Activated naive CD4-positive, alpha-beta T cell treated with Interleukin-2 at 50 U/mL for 16 hours (primary cell): ENCODE measurements at places on chromosomes 16 and 17.
A peak's percentile ranks its signal among the peaks of the same experiment; 100 is the strongest.

GRCh38 chr17:65694601-65695000 is 133.2 kb upstream of the AXIN2 start:
- DNase-seq, result no peak

DNA sequence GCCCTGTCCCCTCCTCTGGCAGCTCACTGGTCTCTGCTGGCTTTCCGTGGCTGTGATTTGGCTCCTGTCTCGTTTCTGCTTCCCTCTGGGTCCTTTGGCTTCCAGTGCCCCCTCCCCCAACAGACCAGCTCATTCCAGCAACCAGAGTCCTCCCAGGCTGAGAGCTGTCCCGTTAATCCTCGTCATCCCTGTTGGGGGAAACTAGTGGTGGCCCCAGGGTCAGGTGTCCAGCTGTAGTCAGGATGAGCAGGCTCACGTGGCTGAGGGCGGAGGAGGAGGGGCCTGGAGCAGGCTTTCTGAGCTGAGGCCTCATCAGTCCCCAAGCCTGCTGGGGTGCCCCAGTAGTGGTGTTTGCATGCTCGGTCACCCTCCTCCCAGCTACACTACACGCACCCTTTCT is 10.7 kb upstream of the CBX4 start:
- DNase-seq, result no peak

DNA sequence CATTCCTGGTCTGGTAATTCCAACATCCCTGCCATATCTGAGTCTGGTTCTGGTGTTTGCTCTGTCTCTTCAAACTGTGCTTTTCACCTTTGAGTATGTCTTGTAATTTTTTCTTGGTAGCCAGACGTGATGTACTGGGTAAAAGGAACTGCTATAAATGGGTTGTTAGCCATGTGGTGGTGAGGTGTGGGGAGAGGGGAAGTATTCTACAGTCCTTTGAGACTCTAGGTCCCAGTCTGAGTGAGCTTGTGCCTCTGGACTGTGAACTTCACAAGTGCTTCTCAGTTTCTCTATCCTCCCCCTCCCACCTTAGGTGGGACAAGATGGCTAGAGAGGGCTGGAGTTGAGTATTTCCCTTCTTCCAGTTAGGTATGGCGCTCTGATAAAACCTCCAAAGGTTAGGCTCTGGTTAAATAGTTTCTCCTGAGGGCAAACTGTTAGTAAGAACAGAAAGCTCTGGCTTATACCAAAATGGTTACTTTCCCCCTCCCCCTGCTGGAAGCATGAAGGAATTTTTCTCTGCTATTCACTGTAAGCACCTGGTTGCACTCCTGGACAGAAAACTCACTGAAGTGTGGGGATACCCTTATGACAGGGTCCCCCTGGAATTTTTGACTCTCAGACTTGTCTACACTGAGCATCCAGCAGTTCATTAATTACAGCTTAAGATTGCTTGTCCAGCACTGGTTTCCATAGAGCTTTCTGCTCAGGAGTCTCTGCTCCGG is 87.8 kb downstream of the MARCHF10 start:
- DNase-seq, result no peak

GRCh38 chr17:4204190-4204589 is 59.6 kb downstream of the ANKFY1 start:
- DNase-seq, result no peak

DNA sequence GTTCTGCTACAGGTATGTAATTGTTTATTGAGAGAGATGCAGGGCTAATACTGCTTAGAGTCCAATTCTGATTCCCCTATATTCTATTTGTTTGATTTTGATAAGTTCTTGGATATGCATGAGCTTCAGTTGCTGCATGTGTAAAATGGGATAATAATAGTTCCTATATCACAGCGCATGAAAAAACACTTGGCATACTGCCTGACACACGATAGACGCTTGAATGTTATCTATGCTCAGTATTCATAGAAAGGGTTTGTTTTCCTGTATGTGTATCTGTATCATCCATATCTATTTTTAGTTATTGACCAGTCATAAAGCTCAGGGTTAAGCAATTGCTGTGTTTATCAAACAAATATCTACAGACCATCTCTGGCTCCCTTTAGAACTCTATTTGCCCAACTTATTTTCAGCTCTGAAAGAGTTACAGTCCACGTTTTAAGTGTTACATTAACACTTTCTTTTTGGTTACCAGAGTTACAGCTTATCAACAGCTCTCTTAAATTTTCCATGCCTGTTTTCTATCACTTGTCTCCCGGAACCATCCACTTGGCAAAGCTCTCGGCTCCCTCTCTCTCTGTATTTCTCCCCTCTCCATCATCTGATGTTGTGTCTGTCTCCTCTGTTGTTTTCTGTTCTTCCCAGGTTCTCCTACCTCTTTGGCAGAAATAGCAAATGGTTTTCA is 334.8 kb downstream of the CBLN1 start:
- no peak for DNase-seq

- DNase-seq, result peak; percentile 58
These were observed 122.4 kb upstream of the NLRP1 start for GRCh38 chr17:5706577-5707210.
